ENCODE measurements at places on chromosomes 13 and 19.

DNA sequence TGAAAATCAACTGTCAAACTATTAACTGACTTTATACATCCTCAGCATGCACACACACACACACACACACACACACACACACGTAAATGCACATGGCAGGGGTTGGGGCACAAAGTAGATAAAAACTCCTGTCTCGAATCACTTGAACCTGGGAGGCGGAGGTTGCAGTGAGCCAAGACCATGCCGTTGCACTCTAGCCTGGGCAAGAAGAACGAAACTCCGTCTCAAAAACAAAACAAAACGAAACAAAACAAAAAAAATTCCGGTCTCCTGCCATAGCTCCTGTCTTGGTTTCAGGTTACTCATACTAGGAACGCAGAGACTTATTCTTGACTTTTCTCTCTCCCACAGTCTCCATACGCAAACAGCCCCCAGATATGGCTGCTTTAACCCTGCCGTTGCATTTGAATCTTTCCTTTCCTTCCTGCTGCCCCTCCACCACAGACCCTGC, 148.9 kb downstream of the SHISA2 start:
- DNase-seq = no peak

- DNase-seq = no peak
These were observed 1.4 kb upstream of the FREM2 start for GRCh38 chr13:38685431-38685830.

- DNase-seq = no peak
These were observed 247.3 kb downstream of the MTUS2 start for GRCh38 chr13:29067306-29067945.

DNA sequence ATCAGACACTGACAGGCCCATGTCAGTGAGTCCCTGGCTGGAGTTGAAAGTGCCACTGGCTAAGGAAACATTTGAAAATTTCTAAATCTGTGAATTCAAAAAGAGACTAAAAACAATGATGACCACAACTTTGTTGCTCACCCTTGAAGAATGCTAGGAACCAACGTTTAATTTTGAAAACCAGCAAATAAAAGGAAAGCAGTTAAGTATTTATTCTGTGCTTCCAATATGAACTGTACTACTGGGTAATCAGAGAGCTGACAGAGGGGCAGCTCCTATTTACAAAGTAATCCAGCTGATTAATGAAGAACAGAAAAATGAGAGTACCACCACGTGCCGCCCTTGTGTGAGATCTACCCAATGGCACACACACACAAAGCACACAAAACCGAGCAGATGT, 44.7 kb upstream of the LATS2 start:
- no peak for DNase-seq

Data from stimulated activated CD8-positive, alpha-beta memory T cell treated with anti-CD3 and anti-CD28 coated beads, Interleukin-15, amount 100 ng/mL, for 48 hours (primary cell).